Stimulated activated CD8-positive, alpha-beta memory T cell treated with anti-CD3 and anti-CD28 coated beads, Interleukin-2, amount 100 ng/mL, for 1 hour (primary cell): ENCODE measurements at places on chromosomes 1 and 21.

DNA sequence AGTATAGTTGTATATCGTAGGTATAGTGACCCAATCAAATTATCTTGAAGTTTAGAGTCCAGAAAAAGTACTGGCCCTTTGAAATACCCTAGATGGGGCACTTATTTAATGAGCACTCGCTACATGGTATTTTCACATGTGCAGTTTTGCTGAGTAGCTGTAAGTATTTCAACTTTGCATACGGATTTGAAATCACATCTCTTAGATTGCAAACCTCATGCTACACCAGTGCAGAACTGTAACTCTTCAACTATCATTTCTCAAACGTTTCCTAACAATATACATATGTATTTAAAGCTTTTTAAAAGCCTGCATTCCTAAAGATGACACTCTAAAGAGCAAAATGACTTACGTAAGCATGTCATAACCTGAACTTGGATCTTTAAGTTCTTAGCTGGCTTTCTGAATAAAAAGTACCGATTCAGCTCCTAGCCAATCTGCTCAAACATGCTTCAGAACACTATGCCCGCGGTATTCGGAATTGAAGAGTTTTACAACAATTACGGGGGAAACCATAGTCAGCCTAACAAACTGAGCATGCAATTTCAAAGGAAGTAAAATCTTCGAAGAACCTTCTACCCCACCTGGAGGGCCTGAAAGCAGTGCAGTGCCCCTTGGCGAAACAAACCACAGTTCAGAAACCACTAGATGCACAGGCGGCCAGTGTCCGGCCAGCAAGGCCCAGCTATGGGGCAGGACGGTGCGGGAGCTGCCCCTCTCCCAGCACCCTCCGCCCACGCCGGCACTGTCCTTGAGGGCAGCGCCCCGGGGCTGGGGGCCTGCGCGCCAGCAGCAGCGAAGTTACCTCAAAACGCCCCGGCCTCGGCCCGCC, 863 bp downstream of the FH start:
- DNase-seq = peak; percentile 1

GRCh38 chr21:25878344-25878743, 143.6 kb downstream of the GABPA start:
- DNase-seq = no peak

DNA sequence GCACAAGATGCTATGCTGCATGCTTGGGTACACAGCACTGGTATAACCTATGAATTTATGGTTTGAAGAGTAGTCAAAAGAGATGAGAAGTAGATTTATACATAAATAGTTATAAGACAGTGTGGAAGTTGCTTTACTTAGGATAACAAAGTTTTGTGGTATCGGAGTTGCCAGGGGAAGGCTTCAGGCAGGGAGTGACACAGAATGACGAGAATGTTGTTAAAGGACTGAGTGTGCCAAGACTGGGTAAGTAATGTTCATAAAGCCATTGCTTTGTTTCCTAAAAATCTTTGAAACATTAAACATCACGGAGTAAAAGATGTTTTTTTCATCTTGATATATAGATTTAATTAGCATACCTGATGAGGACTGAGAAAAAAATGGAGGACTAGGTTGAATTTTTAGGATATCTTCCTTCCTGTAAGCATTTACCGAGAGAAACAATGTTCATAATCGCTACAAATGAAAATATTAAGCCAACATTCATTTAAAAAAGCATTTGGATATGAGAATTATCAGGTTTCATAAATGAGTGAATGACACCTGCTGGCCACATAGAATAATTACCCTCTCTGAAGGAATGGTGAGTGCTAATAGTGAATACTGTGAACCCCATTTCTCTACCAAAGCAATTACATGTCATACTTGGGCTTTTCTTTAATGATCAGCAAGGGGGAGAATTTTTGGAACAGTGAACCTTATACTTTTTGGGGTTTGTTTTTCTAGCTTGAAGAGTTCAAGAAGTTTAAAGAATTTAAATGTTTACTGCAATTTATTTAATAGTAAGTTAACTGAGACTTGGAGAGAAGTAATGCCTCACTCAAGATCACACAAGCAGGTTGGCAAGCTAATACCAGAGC, 28.4 kb downstream of the EXTL2 start:
- no peak for DNase-seq

DNA sequence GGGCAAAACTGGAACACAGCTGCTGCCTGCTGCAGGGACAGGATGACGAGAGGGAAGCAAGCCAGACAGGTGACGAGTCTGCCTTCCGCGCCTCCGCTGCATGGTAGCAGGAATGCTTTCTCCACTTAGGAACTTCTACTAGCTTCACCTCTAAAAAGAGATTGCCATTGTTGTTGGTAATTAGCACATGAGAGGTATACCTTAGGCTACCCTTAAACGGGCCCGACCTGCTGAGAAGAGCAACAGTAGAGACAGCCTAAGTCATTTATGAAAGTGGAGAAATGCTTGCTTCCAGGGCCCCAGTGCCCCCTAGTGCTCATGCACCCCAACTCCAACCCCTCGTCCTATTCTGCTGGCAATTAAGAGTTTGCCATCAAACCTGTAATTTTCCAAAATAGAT, 96.9 kb upstream of the AKT3 start:
- peak; percentile 1 for DNase-seq

DNA sequence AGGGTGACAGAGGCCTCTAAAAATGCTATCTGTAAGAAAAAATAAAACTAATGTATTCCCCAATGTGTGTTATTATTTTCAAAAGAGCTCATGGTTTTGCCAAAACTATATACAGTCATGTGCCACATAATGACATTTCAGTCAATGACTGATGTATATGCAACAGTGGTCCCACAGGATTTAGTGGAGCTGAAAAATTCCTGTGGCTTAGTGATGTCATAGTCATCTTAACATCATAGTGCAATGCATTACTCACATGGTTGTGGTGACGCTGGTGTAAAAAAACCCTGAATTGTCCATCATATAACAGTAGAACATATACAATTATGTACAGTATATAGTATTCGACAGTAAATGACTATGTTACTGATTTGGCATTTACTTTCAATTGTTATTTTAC, 172.4 kb downstream of the CACNA1E start:
- DNase-seq = no peak

GRCh38 chr1:99789715-99790114, 23.3 kb upstream of the FRRS1 start:
- DNase-seq = no peak

GRCh38 chr1:238778113-238778512, 608.3 kb upstream of the CHRM3 start:
- DNase-seq = no peak

- no peak for DNase-seq
Measured at GRCh38 chr1:206493279-206493678, 14.1 kb upstream of the RASSF5 start.

GRCh38 chr1:151193304-151193703, 3.3 kb upstream of the VPS72 start:
- DNase-seq = no peak

DNA sequence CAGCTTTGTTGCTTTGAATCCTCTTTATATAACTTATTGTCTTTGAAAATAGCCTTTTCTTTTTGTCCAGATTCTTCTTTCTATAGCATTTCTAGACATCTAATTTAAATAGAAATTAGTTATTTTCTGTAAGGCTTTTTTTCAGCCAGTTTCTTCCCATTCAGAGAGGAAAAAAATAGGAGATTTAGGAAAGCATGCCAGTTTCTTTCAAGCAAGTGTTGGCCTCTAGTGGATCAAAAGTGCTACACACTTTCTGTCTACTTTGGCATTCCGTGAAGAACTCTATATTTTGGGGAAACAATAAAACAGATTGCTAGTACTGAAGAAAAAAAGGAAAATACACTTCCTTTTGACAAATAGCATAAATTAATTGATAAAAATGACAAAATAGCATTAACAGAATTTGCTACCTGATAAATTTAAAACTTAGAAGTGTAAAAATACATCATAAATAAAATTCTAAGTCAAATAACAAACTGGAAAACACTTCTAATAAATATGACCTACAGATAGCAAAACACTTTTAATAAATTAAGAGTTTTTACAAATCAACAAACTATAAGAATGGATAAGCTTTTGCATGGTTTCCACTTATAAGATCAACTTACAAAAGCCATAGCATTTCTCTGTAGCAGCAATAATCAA, 13.1 kb upstream of the EXO1 start:
- DNase-seq = no peak

DNA sequence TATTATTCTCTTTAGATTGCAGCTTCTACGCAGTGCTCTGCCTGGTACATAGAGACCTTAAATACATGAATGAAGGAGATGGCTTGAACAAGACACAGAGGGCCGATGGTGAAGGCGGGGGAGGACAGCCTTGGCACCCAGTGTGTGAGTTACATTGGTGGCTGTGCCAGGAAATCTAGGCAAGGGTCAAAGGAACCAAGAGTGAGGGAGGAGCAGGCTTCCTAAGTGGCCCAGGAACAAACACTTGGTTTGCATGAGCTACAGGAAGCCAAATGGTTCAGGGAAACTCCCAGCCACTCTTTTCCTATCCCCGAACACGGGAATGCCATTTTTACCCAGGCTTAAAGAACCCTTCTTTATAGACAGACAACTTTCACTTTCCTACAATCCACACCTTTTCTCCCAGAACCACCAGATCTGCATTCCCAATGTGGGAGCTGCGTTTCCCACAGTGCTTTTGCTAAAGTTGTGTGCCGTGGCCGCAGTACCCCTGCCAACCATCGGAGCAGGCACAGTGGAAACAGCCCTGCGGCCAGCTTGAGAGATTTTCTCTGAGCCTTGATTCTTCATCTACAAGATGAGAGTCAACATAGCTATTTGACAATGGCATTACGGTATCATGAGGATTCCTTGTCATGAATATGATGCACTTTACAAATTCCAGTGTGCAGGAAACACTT, 3.5 kb upstream of the CLEC20A start:
- DNase-seq = no peak

DNA sequence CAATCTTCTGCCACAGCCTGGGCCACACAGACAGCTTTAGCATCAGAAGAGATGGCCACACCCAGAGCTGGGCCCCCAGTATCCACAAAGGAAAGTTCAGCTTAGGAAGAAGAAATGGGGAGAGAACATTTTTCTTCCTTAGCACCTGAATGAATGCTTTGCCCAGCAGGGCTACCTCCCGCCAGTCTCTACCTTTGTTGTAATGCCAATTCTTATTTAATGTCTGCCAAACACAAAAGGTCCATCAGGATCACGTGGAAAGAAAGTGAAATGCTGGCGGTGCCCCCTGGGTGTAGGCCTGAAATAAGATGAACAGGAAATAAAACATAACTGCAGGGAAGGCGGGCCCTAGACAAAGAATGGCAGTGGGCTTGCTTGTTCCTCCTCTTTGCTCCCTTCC, 125.6 kb downstream of the CACNA1E start:
- DNase-seq = no peak

- no peak for DNase-seq
Measured at GRCh38 chr1:15724949-15725880, 10.8 kb upstream of the SLC25A34 start.

DNA sequence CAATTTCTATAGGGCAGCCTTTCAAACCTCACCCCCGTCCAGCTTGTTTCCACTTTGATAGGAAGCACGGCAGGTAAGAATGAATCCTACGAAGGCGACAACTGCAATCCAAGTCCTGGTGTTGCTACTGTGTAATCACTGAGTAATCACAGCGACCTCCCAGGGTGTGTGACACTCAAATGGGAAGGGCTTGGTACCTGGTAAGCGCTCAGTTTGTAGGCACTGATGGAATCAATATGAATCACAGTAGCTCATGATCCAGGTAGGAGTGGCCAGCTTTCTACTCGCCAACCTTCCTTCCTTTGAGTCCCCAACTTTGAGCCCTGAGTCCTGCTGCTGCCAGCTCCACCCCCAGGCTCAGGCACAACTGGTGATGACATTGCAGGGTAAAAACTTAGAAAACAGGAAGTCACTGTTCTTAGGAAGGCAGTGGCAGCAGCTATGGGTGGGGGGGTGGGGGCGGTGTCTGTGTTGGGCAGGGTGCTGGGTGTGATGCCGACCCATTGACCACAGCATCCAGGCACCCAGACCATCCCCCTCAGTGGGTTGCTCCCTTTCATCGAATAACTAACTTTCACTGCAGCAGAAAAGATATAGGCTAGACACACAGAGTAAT, 70.7 kb downstream of the CD247 start:
- DNase-seq = no peak

DNA sequence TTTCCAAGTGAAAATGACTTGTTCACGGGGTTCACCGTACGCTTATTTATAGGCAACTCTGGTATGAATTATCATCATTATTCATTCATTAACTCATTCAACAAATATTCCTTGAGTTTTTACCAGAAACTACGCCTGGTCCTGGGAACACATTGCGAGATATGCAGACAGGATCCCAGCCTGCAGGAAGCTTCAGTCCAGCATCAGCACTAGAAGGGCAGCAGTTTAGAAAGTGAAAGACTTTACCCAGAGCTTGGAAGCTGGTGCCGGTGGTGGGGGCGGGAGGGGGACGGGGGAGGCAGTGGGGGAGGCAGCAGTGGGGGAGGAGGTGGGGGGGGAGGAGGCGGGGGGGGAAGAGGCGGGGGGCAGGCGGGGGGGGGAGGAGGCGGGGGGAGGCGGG, 55.9 kb downstream of the SETD4 start:
- no peak for DNase-seq

GRCh38 chr1:209643285-209644020, 8.8 kb downstream of the LAMB3 start:
- DNase-seq = no peak

DNA sequence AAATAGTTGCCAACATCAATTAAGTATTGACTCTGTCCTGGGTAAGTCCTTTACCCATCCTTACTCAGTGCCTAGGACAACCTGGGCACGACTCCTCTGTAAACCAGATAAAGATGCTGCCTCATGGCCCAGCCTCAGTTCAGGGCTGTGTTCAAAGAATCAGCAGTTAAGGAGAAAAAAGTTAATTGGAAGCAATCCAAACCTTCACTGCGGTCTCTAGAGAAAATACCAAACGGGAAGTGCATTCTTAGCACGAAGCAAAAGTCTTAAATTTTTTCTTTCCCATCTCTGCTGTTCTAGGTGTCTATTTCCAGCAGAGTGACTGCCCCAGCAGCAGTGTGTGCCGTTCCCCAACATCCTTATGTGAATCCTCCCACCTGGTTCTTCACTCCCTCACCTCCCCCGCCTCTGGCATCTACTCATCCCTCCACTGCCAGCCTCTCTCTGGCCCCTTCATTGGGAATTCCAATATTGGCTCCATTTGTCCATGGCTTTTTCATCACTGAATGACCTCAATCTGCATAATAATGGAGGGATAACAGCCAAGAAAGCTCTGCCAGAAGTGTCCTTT, 23.2 kb downstream of the KANK4 start:
- DNase-seq = no peak
